ENCODE measurements at places on chromosomes 13 and 19. TPM values are rescaled to one million over a fixed set of nuclear protein-coding genes. Genes with fewer than 3 reads are reported as not detected.

Gene KIR3DL2
- total RNA-seq = not detected

Gene SPINT2
- total RNA-seq = 519 TPM

GRCh38 chr13:98984118-98984517, 6.3 kb upstream of the DOCK9 start:
- no peak for DNase-seq

- DNase-seq = no peak
Observed at GRCh38 chr13:28179974-28180373, 41.6 kb downstream of the PAN3 start.

GRCh38 chr19:46635920-46636761, at the start of gene GNG8:
Gene GNG8, minus strand, starts transcription at chr19:46636202. Its CDS starts 1,520 bp downstream, at chr19:46634682.
- no peak for DNase-seq

GRCh38 chr13:42056146-42056545, 7.7 kb downstream of the DGKH start:
- DNase-seq = no peak

DNA sequence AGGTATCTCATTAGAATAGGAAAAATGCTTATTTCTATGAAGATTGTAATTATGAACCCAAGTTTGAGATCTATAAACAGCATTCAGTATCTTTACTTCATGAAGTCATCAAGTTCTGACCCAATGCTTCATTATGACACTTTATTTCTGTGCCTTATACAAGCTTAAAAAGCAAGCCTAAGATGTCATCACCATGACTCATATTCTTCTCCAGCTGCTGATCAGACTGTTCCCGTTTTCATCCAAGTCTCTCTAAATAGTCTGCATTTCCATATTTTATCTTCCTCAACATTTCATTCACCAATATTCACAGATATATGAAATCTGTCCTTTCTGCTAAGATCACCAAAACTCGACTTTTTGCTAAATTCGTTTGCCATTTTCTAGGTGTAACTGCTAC, 1247.2 kb upstream of the PRR20A start:
- no peak for DNase-seq

DNA sequence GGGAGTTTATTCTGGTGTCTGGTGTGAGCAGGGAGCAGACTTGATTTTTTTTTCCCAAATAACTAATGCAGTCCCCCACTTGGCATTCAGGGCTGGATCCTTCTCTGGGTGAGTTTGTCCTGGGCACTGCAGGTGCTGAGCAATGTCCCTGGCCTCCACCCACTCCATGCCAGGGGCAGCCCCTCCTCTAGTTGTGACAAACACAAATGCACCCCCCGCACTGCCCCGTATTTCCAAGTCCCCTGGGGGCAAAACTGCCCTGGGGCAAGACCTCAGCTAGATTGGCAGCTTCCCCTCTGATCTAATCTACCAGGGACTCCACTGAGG, 6.4 kb downstream of the MOB3A start:
- DNase-seq = no peak
